ENCODE measurements at places on chromosomes 1 and 21. TPM values are rescaled to one million over a fixed set of nuclear protein-coding genes. Genes with fewer than 3 reads are reported as not detected.

Gene LEPR
- total RNA-seq, result 5.8 TPM

Gene MCM3AP
- 120 TPM for total RNA-seq

Gene TFF3
- not detected for total RNA-seq

Gene OR2L13
- total RNA-seq, result not detected

Gene BMP8B
- total RNA-seq, result not detected

Gene SLC5A9
- total RNA-seq, result not detected

Gene LRRC39
- 0.97 TPM for total RNA-seq

Gene NUDT4B
- total RNA-seq, result not detected

Gene DIO1
- not detected for total RNA-seq

Gene GDAP2
- total RNA-seq, result 24.1 TPM

Gene OBSCN
- 23.1 TPM for total RNA-seq

Gene KIF21B
- total RNA-seq, result 78.4 TPM

Gene LEPROT
- total RNA-seq, result 30.2 TPM

Gene MYOCOS
- total RNA-seq, result 0.16 TPM

Gene C4BPB
- 0.27 TPM for total RNA-seq

Gene OLFML2B
- total RNA-seq, result not detected

Gene LCE1D
- not detected for total RNA-seq

Gene FAM151A
- total RNA-seq, result not detected

Gene PROK1
- total RNA-seq, result not detected

Gene BARHL2
- not detected for total RNA-seq

Gene AADACL4
- not detected for total RNA-seq

Gene SDE2
- total RNA-seq, result 37.6 TPM

Gene NEK2
- total RNA-seq, result 0.32 TPM

Gene ZNF683
- total RNA-seq, result not detected

Gene DEPDC1
- total RNA-seq, result not detected

Gene CTPS1
- 48.8 TPM for total RNA-seq

Gene TSTD1
- total RNA-seq, result 45.7 TPM

Gene CD5L
- total RNA-seq, result not detected

Gene F13B
- total RNA-seq, result not detected

Gene SPOCD1
- 0.30 TPM for total RNA-seq

Gene KCNQ4
- 0.17 TPM for total RNA-seq

Gene CSRP1
- total RNA-seq, result 51.7 TPM

Gene LCK
- 268 TPM for total RNA-seq

Gene SDCCAG8
- 25.7 TPM for total RNA-seq

Gene IL12RB2
- 2.1 TPM for total RNA-seq

Gene MGST3
- 27.2 TPM for total RNA-seq

Gene RNU1-1
- 3,922 TPM for total RNA-seq

Gene S100A9
- 11.9 TPM for total RNA-seq

Gene HMGCL
- 13.4 TPM for total RNA-seq

Gene ADGRL4
- not detected for total RNA-seq

Gene IL19
- total RNA-seq, result not detected

Gene PLPPR4
- not detected for total RNA-seq

Gene GJA5
- total RNA-seq, result not detected

Gene FCAMR
- not detected for total RNA-seq

Gene AIM2
- 6.0 TPM for total RNA-seq

Gene NEGR1
- 0.08 TPM for total RNA-seq

Gene CELA2B
- not detected for total RNA-seq

Gene SLAMF9
- not detected for total RNA-seq

Gene MAP10
- 1.8 TPM for total RNA-seq

Gene NBPF6
- not detected for total RNA-seq

Gene SV2A
- total RNA-seq, result 4.6 TPM

Gene OR2AJ1
- not detected for total RNA-seq

Gene GNG12
- not detected for total RNA-seq

Gene TMEM61
- not detected for total RNA-seq

Gene DIRAS3
- not detected for total RNA-seq

Gene WDR64
- 0.37 TPM for total RNA-seq

Gene CATSPERE
- total RNA-seq, result 0.18 TPM

Gene MPZ
- total RNA-seq, result 2.9 TPM
